ENCODE measurements at places on chromosomes 11 and 22.

GRCh38 chr11:117083011-117083935 is 15.0 kb downstream of the SIK3 start:
- DNase-seq, result no peak

GRCh38 chr22:48348855-48349254 is 1478.8 kb downstream of the BRD1 start:
- DNase-seq, result no peak

DNA sequence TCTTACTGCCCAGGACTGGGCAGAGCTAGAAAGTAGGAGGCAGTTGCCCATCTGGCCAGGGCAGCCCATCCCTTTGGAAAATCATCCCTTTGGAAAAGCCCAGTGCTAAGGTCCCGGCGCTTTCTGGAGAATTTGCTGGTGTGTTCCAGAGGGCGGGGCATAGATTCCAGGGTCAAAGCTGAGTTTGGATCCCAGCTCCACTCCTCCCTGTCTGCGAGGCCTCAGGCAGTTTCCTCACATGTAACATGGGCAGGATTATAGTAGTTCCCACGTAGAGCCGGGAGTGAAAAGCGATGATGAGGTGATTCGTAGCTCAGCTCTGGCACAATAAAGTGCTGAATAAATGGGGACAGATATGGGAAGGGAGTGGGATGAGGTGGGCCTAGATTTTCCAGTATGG is 31.4 kb upstream of the LRRC10B start:
- DNase-seq, result no peak

DNA sequence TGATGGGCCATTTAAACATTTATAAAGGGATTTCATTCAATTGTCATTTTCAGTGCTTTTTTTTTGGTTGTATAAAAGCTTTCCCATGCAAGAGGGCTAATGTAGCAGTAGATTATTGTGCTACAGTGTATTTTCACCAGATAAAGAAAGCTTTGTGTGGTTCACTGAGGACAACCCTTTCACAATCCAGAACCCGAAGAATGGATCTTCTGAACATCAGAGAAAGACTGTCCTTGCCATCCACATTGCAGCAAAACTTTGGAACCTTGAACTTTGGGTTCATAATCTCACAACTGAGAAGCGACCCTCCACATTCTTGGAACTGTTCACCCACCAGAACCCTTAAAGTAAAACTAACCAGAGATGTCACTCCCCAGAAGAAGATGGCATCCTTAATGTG is 9.3 kb downstream of the APOBEC3H start:
- no peak for DNase-seq

Data from fibroblast of villous mesenchyme (primary cell).